PC-3 (cell line): ENCODE measurements at places on chromosomes 11 and 22.

DNA sequence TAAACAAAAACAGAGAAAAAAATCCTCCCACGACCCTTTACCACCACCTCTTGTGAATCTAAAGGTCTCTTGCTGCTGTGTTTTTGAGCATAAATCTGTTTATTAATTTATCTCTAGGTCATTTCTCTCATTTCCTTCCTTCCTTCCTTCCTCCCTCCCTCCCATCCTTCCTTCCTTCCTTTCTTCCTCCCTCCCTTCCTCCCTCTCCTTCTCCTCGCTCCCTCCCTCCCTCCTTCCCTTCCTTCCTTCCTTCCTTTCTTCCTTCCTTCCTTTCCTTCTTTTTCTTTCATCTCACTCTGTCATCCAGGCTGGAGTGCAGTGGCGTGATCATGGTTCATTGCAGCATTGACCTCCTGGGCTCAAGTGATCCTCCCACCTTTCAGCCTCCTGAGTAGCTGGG lies 13.5 kb upstream of the APOBEC3A start:
- no peak for DNase-seq

GRCh38 chr11:8327761-8328192 lies 64.1 kb upstream of the LMO1 start:
- DNase-seq = no peak

DNA sequence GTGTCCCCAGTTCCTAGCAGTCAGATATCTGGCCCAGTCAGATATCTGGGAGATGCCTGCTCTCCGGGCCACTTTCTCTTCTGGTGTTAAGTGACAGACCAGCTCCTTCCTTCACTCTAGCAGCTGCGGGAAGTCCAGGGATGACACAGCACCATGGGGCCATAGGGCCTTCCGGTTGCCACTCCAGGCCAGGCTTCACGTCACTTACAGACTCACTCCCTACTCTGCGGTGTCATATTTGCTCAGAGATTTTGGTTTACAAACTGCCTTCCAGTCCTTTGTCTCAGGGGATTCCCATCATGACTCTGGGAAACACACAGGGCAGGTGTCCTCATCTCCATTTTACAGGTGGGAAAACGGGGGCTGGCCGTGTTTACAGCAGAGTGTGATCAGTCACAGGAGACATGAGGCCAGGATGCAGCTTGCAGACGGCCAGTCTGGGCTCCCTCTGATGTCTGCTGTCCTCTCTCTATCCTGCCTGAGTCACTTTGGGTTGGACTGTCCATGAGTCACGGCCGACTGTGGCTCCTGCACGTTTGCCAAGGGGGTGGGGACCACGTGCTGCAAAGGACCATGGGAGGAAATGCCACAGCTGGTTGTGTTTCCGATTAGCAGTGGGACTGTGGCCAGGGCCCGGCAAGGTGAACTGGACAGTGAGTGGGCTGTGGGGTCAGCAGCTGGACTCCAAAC lies 8.2 kb upstream of the TBC1D22A start:
- DNase-seq = peak; percentile 91

- DNase-seq = no peak
These were observed 39.9 kb upstream of the PHF21A start for GRCh38 chr11:46161201-46161600.

GRCh38 chr11:119992171-119993051 lies 145.5 kb downstream of the TRIM29 start:
- no peak for DNase-seq

GRCh38 chr22:43921370-43921769 lies 2.2 kb upstream of the PNPLA3 start:
- DNase-seq = peak; percentile 73

DNA sequence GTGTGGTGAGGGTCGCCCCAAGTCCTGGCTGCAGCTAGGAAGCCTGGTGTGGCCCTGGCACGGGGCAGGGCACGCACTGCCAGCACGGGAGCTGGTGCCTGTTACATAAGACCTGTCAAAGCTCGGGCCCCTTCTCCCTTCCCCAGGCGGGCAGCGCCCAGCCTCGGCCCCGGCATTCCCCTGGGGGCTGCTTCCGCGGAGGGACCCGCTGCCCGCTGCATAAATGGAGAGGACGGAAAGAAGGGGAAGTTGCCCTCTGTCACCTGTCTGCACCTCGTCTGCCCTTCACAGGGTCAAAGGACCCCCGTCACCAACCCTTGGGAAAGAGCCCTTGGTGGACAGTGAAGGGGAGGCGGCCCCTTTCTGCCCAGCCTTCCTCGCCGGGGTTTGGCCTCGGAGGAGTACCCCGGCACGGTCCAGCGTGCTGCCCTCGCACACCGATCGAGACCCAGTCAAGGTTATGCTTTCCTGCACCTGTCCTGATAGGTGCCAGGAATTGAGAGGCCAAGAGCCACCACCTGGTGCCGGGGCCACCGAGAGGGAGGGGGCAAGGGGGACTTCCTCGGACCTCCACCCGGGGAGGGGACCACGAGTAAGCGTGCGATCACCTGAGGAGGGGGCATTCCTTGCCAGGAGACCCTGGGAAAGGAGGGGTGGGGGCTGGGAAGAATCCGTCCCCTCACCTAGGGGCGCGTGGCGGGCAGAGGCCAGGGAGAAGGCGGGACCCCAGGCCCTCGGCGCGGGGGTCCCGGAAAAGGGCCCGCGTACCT lies 16.8 kb upstream of the MFRP start:
- no peak for DNase-seq

DNA sequence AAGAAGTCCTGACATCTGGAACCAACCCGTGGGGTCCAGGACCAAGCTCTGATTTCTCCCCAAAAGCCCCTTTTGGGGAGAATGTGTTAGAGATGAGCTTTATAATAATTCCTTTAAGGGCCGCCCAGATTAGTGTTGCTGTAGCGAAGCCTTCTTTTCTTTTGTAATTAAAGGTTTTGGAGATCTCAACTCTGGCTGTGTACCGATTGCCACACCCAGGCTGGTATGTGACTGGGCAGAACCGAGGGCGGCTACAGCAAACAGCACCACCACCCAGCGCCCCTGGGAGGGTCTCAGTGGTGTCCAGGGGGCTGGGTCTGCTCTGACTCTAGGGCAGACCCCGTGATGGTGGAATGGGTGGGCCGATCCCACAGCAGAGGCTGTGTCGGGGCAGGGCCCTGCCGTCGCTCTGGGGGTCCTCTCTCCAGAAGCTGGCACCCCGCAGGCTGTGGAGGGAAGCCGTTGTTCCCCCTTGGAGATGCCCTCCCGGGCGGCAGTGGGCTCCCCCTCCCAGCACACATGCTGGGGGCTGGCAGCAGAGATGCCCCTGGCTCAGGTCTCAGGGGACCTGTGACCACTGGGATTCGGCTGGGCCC lies 31.0 kb downstream of the TPCN2 start:
- no peak for DNase-seq

- DNase-seq = no peak
These were observed 4.1 kb upstream of the VSIG2 start for GRCh38 chr11:124756033-124756752.

DNA sequence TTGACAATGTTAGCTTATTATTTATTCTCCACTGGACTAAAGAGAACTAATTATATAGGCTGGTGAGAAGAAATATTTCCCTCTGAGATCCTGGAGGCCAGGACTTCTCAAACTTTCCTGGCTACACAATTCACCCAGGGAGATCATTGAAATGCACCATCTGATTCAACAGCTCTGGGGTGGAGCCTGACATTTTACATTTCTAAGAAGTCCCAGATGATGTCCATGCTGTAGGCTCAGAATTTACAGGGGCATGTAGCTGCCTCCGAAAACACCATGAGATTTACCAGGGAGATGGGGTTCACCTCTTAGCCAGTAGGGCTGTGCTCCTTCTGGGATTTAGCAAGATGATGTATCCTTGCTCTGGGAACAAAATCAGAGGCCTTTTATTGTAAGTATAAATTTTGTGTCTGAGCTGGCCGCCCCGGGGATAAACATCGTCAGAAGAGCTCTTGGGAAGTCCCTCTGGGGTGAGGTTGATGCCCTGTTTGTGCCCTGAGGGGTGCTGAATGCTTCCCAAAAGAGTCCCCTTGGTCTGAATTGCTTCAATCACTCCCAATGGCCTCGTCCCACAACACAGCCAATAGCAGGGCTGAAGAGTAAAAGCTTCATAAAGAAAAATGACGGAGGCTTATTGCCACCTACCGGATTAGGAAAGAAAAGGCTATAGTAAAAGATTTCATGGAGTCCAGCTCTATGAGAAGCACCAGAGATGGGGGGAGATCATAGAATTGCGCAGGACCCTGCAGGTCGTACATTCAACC lies 33.4 kb upstream of the API5 start:
- peak; percentile 64 for DNase-seq

GRCh38 chr22:24156141-24156912 lies 25.0 kb upstream of the SUSD2 start:
- peak; percentile 12 for DNase-seq

GRCh38 chr22:46377525-46378425 lies 42.3 kb downstream of the TRMU start:
- peak; percentile 79 for DNase-seq

DNA sequence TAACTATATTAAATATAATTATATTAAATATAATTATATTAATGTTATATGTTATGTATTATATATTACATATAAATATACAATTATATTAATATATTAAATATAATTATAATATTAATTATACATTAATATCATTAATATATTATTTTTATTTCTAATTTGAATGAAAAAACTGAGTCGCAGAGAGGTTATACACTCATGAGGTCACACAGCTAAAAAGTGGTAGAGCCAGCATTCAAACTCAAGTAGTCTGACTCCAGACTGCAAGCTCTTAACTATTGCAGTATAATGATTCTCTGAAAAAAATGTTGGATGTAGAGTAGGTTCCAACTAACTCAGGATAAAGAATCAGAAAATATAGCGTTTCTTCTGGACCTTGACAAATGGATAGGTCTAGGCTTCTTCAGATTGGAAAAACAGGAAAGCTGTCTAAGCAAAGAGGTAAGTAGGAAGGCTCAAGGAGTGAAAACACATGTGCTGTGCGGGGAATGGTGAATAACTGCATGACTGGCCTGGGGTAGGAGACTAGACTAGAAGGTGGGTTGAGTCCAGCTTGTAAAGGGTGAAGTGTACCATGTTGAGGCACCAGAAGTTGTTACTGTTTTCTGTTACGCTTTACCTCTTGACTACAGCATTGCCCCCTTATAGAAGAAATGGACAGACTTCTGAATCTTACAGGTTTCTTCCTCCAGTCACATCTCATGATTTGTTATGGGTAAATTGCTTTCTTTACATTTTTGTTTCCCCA lies 80.3 kb downstream of the TRIM44 start:
- DNase-seq = no peak

DNA sequence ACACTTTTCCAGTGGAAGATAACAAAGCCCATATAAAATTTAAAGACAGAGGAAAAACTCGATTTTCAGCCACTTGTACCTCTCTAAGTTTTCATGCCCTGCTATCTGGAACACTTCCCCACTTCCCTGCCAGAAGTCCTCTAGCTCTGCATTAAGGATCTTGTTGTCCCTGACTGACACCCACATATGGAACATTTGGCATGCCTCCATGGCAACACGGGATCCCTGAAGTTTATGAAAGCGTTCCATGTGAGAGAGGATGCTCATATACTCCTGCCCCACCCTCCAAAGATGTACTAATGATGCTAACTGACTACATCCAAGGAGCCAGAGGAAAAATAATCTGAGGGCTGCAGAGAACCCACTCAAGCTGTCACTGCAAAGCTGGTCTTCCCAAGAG lies 8.8 kb upstream of the C11orf91 start:
- DNase-seq = no peak

- DNase-seq = peak; percentile 92
These were observed 12.1 kb downstream of the HPS4 start for GRCh38 chr22:26471522-26471921.

DNA sequence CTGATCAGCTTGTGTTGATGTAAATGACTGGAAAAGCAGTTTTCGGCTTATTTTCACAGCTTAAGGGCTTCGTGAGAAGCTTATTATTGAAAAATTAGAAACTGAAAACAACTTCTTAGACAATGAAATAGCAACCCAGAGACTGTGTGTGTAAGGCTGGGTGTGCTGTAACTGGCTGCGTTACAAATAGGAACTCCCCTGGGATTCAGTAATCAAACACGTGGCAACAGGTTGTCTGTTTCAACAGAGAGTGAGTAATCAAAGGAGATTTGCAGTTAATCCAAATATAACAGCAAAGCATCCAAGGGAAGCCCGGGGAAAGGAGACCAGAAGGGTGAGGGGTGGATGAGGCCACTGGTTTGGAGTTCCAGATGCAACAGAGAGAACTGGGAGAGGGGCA lies 19.2 kb downstream of the NTM start:
- DNase-seq = no peak

- no peak for DNase-seq
These were observed 72.2 kb upstream of the RCN1 start for GRCh38 chr11:32018672-32019071.

- DNase-seq = no peak
These were observed 62.7 kb downstream of the IGF2 start for GRCh38 chr11:2076441-2076840.

GRCh38 chr22:23537416-23537815 lies 42.7 kb downstream of the IGLL1 start:
- DNase-seq = no peak

DNA sequence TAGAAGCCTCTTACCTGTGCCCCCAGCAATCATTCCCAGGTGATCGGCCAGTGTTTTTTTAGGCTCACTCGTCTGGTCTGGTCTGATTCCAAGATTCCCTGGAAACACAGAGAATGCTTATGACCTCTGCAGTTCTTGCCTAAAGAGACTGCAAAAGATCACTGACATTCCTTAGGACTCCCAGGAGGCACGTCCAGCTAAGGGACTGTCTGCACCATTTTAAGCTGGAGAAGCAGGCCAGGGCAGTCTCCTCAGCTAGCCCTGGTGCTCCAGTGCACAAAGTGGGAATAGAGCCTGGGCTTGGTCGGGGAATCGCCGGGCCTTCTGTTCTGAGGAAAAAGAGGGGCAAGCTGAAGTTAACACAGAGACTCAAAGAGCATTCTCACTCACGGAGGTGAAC lies 4.8 kb downstream of the CYB5R2 start:
- DNase-seq = no peak

GRCh38 chr11:44528103-44528502 lies 37.4 kb upstream of the CD82 start:
- DNase-seq = no peak

DNA sequence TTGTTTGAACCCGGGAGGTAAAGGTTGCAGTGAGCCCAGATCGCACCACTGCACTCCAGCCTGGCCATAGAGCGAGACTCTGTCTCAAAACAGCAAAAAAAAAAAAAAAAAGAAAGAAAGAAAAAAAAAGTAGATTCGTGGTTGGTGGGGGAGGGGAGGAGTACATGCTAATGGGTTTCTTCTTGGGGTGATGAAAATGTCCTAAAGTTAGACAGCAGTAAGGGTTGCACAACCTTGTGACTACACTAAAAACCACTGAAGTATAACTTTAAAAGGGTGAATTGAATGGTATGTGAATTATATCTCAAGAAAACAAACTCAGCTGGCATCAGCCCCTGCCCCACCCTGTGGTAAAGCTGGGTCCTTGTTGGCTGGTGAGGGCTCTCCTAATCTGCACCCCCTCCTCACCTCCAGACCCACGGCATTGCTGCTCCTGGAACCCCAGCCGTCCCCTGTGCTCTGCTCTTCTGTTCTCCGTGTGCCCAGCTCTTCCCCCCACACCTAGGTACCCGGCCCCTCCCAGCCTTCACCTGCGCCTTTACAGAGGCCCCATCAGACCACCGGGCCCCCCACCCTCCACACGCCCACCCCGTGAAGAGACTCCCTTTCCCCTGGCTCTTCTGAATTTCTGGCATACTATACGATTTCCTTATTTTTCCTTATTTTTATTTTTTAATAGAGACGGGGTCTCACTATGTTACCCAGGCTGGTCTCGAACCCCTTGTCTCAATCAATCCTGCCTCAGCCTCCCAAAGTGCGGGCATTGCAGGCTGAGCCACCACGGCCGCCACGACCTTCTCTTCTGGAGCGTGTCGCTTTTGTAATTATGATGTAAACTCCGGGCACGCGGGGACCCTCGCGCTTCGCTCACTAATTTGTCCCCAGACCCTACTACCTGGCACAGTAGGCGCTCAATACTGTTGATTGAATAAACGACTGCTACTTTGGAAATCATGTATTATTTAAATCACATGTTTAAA lies 924 bp upstream of the FADD start:
- no peak for DNase-seq
